ENCODE measurements at places on chromosomes 3 and 15.

- DNase-seq: no peak
Measured at GRCh38 chr15:72307026-72307425, 12.9 kb downstream of the CELF6 start.

- no peak for DNase-seq
Measured at GRCh38 chr3:135706758-135707375, 258.7 kb upstream of the PPP2R3A start.

DNA sequence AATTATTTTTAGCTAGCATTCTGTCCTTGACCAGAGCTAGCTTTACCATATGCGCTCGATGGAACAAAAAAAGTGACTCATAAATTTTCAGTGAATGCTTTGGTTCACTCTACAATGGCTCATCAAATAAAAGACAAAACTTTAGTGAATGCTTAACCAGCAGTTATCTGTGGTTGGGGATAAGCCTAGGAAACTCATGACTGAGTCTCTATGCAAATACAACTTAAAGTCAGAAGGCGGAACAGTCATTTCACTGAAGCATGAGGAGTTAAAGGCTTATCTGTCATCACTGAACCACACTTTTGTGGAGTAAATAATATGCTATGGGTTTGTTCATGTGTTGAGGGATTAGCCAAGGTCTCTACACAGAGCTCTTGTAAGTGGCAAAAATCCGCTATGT, 308.4 kb downstream of the SQOR start:
- peak; percentile 64 for DNase-seq

- no peak for DNase-seq
Measured at GRCh38 chr3:183586477-183586876, 31.0 kb upstream of the KLHL6 start.

DNA sequence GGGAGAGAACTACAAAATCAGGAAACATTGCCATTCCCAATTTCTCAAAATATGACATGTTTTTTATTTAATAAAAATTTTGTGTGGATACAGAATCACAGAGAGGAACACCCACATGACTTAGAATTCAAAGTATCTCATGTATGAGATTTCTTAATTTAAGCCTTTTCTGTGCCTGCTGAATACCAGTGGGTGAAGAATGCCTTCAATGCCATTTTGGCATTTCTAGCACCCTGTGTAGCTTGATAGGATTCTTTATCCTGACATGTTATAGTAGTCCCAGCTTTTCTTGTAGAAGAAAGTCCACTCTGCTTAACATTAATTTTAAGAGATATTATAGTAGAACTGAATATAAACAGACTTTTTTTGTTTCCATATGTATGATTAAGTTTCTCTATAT, 3.1 kb upstream of the SLMAP start:
- DNase-seq: no peak

GRCh38 chr3:126737527-126737926, 33.5 kb downstream of the CHCHD6 start:
- DNase-seq: no peak

DNA sequence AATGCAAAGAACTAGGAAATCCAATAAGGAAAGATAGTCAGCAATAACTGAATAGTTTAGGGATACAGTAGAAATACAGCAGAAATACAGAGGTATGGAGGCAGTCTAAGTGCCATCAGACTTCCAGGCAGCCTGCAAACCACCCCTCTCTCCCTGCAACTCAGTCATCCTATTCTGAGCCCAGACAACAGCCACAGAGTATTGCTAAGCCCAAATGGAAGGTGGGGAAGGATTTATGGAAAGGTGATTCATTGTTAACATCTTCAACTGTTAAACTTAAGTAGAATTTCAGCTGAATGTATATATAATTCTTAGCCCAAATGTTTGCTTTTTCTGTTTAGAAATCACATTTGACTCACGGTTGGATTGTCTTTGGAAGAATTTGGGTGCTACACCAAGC, 300.4 kb downstream of the RBMS3 start:
- DNase-seq: no peak

- DNase-seq: no peak
Measured at GRCh38 chr15:74823324-74823723, 3.1 kb upstream of the CPLX3 start.

DNA sequence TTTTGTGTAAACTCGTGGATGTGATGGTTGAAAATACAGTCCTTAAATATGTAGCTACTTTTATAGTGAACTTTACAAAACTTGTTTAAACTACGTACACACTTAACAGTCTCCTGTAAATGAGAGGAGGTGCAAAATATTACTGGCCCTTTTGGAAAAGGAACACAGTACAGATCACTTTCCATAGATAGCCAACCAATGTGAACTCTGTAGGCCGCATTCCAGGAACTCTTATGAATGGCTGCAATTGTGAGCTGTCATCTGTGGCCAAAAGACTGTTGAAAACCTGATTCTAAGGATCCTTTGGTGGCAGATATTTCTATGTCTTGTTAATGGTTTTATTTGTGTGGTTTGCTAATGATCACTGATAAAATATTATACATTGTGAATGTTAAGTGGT, 6.2 kb downstream of the TSC22D2 start:
- DNase-seq: no peak

GRCh38 chr3:184766555-184767261, 45.3 kb upstream of the VPS8 start:
- peak; percentile 91 for DNase-seq

DNA sequence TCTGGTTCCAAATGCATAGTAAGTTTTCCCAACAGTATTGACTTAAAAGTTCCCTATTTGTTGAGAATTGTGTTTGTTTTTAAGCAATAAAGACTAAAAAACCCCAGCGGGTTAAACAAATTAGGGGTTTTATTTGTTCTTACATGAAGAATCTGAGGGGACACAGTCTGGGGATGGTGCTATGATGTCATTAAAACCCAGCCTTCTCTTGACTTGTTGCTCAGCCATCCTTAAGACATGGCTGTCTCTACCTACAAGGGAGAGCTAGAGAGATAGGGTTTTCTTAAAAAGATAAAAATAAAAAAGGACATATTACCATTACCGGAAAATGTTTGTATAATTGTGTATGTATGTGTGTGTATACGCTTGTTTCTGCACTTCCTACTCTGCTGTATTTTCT, 11.7 kb upstream of the ARL14 start:
- DNase-seq: no peak

- no peak for DNase-seq
Measured at GRCh38 chr3:125513490-125514115, 6.4 kb downstream of the SNX4 start.

DNA sequence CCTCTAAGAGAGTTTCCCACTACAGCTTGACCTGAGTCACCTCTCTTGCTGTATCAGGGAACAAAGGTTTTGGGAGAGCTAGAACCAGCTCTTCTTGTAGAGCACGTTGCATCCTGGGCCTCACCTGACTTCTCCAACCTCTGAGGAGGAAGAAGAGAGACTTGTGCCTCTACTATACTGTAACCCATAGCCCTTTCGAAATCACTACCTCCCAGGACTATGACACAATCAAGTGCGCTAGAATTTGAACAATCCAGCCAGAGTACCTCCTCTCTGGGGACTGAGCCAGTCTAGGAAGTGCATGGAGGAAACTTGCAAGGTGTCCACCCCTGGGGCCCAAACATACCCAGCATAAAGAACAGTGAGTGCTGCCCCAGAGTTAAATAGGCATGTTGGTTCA, 192.8 kb upstream of the BHLHE40 start:
- peak; percentile 79 for DNase-seq

DNA sequence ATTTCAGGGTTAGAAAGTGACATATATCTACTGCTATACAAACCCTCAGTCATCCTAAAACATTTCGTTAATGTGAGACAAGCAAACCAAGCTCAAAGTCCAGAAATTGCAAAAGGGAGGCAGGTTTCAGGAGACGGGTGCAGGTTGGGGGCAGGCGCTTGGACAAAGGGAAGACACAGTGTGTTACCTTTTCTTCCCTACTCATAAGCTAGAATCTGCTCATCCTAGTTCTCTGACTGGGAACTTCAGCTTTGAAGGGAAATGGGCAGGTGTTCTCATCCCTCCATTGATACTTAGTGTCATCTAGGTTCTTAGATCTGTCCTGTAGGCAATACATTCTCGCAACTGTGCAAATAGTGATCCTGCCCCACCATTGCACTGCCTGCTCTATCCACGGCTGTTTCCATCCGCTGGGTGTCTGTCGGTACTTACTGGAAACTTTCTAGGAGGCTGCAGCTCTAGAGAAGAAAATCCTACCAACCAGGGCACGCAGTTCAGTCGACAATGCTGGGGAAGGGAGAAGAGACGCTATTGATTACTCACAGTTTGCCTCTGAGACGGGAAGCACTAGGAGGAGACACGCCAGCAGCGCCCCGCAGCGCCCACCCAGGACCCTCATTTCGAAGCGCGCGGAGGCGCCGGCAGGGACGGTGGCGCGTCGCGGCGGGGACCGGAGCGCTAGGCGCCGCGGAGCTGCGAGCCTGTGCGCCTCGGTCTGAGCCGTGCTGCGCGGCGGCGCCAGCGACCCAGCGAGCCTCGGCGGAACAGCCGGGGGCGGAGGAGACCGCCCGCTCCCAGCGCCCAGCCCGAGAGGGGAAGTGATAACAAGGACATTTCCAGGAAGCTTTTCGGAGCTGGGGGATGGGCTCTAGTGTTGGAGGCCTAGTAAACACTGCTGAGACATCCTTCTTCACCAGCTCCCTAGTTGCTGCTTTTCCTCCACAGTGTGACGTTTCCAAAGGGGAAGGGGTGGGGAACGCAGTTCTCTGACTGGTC, at the start of gene PROS1:
PROS1 (minus strand) TSS at position 766 of the 996 bp plus-strand sequence; CDS start at position 619, 147 bp downstream.
- no peak for DNase-seq

DNA sequence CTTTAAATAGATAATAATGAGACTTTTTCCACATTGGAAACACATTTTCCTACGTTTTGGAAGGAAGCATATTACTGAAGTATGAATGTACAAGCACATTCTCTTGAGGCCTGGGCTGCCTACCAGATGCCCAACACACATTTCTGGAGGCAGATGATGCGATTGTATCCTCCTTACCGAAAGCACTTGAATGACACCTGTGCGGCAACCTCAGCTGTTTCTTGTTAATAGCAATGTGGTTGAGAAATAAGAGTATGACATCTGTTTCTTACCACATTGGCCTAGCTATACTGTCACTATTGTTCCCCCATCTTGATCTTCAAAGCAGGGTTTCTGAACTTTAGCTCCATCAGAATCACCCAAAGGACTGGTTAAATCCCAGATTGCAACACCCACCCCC, 84.8 kb downstream of the ARPP21 start:
- no peak for DNase-seq

GRCh38 chr3:111820651-111821050, 38.4 kb upstream of the PHLDB2 start:
- no peak for DNase-seq

GRCh38 chr15:89999676-90000185, 1.4 kb upstream of the ZNF710 start:
- no peak for DNase-seq

All from epithelial cell of prostate (primary cell).